Urinary bladder (tissue), 4 donors: ENCODE measurements at places on chromosomes 11 and 22. TPM values are rescaled to one million over a fixed set of nuclear protein-coding genes. Genes with fewer than 3 reads are reported as not detected.

DNA sequence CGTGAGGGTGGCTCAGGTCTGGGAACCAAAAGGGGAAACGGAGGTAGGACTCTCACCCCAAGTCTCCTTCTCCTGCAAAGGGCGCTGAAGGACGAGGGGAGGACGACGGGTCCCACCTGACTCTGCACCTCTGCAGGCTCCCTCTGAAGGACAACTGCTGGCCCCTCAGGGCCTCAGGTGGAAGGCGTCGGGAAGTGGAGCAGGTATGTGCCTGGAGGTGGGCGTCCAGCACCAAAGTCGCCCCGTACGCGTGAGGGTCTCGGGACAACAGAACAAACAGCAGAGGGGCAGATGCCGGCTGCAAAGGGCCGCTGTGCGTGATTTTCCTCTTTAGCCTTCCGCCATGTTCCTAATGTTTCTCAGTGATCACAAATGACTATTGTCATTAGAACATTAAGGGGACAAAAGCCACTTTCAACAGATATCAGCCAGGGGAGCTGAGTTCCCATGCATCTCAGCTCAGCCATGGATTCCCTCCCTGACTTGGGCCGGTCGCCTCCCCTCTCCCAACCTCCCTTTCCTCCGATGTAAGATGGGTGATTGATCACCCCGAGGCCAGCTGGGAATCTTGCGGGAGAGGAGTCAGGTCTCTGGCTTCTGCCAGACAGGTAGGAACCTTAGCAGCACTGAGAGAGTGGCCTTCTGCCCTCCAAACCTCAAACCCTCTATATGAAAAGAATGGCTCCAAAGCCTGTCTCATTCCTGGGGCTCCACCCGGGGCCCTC, 836 bp downstream of the SLC16A8 start:
- DNase-seq, result no peak

Gene YPEL4
- total RNA-seq, result 1.7 TPM

DNA sequence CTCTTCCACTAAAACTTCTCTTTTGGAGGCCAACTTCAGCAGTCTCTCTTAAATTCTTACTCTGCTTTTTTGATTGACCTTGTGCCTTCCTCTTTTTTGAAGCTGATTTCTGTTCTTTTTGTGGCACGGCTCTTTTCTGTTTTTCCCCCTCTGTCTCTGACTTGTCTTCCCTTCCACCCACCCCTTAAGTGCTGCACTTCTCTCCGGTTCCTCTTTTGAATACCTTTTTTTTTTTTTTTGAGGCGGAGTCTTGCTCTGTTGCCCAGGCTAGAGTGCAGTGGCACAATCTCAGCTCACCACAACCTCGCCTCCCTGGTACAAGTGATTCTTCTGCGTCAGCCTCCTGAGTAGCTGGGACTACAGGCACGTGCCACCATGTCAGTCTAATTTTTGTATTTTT, 211.9 kb downstream of the BLID start:
- DNase-seq, result no peak

Gene SLC22A8
- total RNA-seq, result not detected

GRCh38 chr11:128116447-128116846, 470.9 kb downstream of the ETS1 start:
- DNase-seq, result no peak
